ENCODE measurements at places on chromosomes 2 and 18.

DNA sequence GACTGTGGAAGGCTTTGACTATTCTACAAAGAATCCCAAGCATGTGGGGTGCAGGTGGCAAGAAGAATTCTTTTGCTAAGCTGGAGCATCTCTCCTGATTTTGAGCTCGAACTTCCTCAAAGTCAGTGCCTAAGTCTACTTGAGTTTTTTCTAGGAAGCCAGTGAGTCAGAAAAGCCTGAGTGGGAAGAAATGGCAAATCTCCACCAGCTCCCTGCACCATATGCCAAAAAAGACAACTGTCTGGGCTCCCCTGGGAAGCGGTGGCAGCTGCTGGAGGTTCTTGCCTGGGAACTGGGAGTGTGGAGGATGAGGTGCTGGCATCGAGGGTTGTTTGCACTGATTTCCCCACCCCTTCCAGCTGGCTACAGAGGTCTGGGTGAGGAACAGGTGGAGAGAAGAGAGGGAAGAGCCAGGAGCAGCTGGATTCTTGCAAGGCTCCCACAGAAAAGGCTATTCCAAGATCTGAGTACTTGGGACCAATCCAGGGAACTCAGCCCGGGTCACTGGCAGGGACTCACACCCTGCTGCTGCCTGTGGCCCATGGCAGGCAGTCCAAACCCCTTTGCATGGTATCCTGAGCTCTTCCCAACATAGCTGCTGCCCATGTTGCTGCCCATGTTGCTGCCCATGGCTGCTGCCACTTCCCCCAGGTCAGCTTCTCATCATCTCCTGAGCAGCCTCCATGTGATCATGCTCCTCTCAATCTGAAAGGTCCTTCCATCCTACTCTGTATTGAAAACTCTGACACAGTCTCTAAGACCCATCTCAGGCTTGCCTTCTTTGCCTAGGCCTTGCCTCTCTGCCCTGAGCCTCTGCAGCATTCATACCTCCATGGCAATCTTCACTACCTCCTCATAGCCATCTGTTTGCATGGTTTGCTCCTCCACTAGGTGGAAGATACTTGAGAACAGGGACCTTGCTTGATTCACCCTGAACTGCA, 128.3 kb upstream of the SPATS2L start:
- no peak for DNase-seq

DNA sequence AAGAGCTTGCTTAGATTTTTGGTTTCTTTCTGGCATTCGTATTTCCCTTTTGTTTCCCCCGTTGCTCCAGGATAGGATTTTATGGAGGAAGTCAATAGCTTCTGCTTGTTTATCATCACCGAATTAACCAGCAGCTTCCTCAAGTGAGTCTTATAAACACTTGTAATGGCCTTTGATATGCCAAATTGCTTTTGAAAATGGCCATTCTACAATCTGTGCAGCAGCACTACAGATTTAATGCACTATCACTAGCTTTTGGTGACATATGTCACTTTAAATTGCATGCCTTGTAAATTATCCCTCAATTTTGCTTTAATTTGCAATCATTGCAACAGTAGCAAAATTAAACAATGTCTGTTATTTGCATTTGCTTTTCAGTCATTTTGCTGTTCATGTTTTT, 774.7 kb downstream of the METTL4 start:
- no peak for DNase-seq

DNA sequence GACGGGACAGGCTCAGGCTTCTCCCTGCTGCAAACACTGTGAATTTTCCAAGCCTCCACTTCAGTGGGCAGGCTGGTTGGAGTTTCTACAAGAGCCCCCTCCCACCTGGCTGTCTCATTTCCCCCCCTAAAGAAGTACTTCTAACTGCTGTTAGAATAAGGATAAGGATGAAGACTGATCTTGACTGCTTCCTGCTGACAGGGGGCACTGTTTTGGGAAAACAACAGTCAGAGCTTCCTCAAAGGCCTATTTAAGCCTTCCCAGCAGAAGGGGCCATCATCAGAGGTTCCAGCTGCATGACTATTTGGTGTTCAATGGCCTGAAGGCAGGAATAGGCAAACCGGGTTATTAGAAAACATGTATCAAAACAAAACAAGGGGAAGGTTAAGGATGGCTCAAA, 1162.8 kb downstream of the DSC3 start:
- DNase-seq = no peak

- DNase-seq = no peak
Observed at GRCh38 chr2:226649871-226650660, 149.6 kb downstream of the IRS1 start.

DNA sequence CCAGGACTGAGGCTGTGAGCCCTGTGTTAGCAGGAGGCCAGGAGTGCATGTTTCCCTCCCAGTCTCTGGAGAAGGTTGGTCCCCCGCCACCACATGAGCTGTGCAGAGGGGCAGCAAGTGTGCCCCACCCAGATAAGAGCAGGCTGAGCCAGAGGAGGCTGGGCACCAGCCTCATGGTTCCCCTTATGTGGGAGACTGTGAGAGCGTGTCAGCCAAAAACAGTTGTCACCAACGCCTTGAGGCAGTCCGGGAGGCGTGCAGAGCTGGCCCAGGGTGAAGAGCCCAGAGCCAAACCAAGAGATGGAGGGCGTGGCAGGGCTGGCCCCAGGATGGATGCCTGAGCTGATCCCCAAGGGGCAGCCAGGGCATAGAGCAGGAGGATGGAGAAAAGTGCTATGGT, 128.7 kb upstream of the GLI2 start:
- DNase-seq = no peak

DNA sequence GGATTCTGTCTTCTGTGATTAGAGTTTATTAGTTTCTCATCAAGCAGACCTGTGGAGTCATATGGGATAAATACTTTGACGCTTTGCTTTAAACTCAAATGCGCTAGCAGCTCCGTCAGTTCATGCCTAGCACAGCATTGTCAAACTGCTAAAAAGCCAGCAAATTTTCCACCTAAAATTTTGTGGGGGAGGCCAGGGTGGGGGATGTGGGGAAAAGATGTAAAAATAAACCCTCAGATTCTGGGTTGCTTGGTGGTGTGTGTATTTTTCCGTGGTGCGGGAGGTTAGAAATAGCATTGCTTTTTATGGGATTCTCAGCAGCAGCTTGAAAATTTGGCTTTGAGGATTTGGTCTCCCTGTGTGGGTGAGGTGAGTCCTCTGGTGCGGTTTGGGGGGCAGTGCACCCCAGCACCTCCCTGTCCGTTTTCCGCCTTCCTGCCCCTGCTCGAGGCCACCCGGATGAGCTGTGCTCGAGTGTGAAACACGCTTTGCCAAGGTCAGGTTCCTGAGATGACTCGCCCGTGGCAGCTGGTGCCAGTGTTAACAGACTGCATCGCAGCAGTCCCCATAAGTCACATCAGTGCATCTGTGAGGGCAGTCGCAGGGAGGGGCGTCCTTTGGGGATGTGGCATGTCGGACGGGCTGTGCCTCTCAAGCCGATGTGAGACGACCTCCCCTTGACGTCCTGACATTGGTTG, 65.9 kb downstream of the LDLRAD4 start:
- DNase-seq = peak; percentile 32

DNA sequence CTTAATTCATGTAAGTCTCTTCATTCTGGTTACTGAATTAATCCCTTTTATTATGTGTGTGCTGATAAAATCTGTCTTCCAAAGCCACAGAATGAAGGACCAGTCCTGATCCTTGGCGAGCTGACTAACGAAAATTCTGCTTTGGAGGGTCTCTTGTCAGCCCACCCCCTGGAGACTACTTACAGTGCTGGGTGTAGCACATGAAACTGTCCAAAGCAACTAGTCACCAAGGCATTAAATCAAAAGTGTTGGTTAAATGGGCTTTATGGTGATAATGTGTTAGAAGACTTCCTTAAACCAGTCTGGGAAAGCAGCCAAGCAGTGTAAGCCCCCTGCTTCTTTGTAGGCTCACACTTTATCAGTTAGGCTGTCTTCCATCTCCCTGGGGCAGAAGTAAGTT, 420.2 kb downstream of the SUCLG1 start:
- no peak for DNase-seq

DNA sequence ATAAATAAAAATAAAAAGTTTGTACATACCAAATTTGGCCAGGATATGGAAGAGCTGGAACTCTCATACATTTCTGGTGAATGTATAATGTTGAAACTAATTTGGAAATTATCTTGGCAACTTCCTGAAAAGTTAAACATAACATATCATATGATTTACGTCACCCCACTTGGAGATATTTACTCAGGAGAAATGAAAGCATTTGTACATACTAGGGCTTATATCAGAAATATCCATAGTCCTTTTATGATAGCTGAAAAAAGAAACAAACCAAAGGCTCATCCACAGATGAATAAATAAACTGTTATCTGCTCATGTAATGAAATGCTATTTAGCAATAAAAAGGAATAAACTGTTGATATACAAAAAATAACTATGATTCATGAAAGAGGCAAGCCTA, 318.2 kb upstream of the NRXN1 start:
- no peak for DNase-seq

DNA sequence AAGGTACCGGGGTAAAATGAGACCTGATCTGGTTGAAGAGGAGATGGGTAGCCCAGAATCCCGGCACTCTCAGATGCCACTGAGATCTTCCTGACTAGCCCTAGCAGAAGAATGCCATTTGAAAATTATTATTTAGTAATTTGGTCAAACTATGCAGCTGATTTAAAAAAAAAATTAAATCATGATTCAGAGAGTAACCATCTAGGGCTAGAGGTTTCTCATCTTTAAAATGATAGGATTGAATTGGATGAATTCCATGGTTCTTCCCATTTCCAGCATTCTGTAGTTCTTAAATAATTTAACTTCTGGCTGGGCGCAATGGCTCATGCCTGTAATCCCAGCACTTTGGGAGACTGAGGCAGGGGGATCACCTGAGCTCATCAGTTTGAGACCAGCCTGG, 106.1 kb downstream of the MYO1B start:
- DNase-seq = no peak

- DNase-seq = no peak
Observed at GRCh38 chr2:195304310-195304709, 352.7 kb upstream of the SLC39A10 start.

DNA sequence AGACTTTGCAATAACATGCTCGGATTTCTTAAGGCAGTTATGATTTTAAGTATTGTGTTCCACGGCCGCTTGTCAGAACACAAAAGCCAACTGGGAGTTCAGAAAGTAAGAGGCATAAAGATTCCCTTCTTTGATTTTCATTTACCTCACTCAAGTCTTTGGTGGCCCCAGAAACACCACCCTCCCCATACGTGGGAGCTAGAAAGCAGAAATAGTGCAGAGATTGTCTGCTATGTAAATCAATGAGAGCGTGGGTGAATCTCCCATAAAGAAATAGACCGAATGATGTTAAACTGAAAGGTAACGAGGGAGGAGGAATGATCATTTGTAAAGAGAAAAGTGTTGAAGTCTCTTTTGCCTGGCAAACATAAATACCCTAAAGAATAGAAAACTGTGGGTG, 322.1 kb upstream of the ETAA1 start:
- no peak for DNase-seq

GRCh38 chr2:34069604-34070003, 470.5 kb upstream of the FAM98A start:
- DNase-seq = no peak

All from CD8-positive, alpha-beta T cell (primary cell).